Activated T-cell treated with anti-CD3 and anti-CD28 coated beads, Interleukin-2, amount 50 U/mL, for 4 hours (primary cell): ENCODE measurements at places on chromosomes 4 and X.

DNA sequence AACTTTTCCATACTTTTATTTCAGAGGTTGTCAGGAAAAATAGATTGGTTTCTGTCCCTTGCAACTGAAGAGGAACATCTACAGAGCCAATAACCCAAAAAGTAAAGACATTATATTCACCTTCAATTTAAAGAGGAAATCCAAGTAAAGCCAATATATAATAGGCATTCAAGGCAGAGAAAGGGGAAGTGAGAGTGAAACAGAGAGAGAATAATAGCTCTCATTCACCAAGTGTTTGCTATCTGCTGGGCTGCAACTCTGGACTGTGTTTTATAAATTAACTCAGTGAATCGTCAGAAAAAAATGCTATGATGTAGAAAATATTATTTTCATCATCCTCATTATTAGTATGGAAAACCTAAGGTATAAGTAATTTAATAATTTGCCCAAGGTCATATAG lies 448.5 kb downstream of the TRAM1L1 start:
- no peak for DNase-seq

DNA sequence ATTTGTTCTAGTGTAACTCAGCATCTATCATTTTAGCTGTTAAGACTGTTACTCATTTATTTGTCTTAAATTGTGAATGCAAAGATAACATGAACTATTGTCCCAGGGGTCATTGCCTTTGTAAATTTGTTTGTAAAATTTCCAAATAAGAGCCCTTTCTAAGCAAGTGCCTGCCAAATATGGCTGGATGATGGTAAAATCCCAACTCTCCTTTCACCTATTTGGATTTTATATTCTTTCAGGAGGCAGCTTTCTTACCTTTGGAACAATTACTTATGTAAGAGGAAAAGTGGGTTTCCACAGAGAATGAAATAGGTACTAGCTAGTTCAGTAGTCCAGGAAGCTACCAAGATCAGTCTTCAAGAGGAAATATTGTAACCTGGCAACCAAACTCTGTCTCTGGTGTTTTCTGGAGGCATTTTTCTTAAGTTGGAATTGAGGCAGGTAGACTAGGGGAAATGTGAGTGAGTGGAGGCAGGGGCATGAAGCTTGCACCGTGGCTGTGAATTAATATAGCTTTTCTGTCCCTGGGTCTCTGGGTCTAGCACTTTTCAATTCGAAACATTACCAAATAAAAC lies 363.0 kb upstream of the ZCCHC13 start:
- no peak for DNase-seq

- no peak for DNase-seq
Measured at GRCh38 chrX:155967653-155968325, 29.7 kb upstream of the IL9R start.

DNA sequence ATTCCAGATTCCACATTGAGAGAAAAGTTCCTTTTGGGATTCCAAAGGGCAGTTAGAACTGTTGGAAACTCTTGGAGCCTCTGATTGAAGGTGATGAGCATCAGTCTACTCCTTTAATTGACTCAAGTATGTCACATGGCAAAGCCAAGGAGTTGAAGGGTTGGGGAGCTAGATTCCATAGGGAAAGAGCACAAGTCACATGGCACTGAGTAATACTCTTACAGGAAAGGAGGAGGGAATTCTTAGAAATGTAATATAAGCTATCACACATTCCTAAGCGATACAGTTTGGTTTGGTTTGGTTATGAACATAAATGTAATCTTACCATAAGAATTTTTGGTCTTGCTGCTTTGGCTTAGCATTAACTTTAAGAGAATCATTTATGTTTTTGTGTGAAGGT lies 15.7 kb downstream of the SPCS3 start:
- no peak for DNase-seq

GRCh38 chrX:134004084-134004483 lies 18.7 kb upstream of the GPC3 start:
- no peak for DNase-seq

GRCh38 chr4:105113800-105114199 lies 32.9 kb upstream of the TET2 start:
- no peak for DNase-seq
